Muscle of back (tissue), 13 donors: ENCODE measurements at places on chromosomes 6 and 20. TPM values are rescaled to one million over a fixed set of nuclear protein-coding genes. Genes with fewer than 3 reads are reported as not detected.

GRCh38 chr6:37141281-37142049 lies 28.5 kb upstream of the PIM1 start:
- DNase-seq: peak; percentile 65

DNA sequence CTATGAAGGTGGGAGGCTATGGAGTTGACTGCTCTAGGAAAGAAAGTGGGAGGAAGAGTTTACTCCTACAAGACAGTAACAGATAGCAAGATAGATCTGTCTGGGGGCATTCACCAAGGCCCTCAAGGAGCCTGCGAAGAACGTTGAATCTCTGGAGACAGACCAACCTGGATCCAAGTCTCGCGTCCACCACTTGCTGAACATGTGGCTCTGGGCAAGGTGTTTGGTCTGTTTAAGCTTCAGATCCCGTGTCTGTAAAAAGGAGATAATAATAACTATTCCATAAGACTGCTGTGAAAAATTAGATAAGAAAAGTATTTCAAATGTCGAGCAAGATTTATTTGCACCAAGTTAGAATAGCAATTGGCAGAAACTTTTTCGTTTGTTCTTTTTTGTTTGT lies 8.1 kb upstream of the EEF1A1 start:
- no peak for DNase-seq

GRCh38 chr6:132465530-132466485 lies 47.1 kb downstream of the STX7 start:
- no peak for DNase-seq

DNA sequence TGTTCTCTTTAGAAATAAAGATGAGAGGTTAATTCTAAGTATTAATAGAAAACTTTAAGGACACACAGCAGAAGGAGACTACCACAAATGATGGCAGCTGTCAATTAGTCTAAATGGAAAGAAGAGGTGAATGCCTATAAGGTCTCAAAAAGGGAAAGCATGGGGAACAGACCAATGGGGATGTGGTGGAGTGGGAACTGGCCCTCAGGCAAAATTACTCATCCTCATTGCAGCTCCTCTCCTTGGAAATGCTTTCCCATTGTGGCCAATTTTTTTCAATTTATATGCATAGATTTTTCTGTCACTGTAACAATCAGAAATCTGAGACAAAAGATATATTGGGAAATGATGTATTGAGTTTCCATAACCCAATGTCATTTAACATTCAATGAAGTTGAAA lies 222.9 kb upstream of the DEFB112 start:
- no peak for DNase-seq

DNA sequence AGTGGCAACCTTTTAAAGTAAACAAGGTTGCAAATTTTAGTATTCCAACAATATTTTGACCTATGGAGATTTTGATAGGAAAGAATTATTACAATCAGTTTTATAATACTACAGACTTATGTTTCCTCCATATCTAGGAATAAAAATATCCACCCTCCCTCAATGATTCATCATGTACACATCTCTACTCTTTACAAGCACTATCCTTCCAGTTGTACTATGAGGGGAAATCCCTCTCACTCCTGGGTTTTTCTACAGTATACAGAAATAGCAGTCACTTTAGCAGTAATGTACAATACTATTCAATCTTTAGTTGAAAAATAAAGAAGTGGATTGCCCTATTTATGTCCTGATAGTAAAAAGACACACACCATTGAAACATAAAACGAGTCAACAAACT lies 46.3 kb upstream of the SCML4 start:
- no peak for DNase-seq

DNA sequence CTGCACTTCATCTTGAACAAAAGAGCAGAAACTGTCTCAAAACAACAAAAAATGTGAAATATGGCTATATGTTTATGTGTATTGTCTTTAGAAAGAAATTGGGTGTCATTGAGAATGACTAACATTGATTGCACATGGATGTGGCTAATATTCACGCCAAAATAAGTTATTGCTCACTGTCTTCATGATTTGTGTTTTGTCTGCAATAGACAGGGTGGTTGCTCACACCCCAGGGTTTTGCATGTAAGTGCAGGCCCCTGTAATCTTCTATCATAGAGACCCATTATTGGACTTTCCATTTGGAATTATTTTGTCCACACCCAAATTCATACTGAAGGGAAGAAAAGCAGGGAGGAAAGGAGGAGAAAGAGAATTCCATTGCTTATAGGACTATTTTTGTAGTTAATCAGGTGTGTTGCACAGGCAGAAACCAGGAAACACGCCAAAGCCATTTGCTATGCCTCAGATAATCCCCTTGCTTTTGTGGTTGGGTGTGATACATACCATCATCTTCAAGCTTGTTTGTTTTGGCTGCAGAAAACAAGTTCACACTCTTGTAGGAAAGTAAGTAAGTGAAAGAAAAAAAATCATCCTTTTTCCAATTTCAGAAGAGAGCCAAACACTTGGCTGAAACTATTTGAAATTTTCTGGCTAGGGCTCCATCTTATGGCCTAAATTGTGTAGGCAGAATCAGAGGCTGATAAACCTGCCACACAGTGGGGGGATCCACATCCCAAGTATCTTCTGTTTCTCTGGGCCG lies 214.1 kb downstream of the COL12A1 start:
- DNase-seq: no peak

- peak; percentile 83 for DNase-seq
These were observed 3.0 kb downstream of the ARID1B start for GRCh38 chr6:156780102-156780641.

DNA sequence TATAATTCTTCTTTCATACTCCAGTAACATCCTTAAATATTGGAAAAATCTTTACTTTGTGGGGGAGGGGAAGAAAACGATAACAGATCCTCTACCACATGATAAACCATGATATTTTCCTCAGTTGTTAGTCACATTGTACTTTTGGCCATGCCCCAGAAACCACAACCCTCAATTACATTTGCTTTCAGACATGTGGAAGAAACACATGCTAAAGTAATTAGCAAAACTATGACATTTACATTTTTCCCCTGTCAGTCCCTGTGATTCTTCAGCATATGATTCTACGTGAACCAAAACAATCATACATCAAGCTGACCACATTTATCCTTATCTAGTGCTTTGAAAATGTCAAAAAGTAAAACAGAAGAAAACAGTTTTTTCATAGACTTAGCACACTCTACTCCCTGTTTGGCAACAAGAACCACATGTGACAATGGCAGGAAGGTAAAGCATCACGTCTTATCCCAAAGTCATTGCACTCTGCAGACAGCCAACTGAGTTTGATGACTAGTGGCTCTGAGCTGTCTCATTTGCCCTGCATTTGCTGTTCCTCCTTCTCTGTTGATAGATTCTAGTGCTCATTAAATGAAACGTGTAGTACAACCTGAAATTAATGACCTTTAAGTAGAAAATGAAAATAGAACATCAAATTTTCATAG lies 505.8 kb upstream of the MARCKS start:
- peak; percentile 70 for DNase-seq

DNA sequence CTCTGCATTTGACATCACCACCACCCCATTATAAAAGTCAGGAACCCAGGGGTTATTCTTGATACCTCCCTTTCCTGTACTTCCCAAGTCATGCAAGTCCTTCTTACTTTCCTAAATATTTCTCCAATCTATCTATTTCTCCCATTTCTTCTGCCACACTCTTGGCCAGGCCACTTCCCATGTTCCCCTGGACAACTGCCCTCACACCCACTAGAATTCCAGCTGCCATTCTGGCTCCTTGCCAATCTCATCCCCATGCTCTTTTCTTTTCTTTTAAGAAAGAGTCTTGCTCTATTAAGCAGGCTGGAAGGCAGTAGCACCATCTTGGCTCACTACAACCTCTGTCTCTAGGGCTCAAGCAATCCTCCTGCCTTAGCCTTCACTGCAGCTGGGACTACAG lies 15.2 kb downstream of the DEFB132 start:
- DNase-seq: no peak

DNA sequence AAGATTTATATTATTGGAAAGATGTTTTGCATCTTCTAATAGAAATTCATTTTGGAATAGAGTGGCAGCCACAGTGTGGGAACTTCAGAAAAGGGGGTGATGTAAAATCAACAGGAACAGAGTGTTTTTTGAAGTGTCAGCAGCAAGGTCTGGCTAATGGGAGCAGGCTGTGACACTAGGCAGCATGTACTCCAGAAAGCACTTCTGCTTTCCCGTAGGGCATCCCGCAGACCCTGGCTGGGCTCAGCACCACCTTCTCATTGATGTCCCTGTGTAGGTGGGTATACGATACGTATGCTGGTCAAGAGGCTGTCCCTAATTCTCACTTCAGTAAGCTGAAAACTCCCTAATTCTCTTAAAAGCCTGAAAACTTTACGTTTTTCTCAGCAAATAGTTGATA lies 74.7 kb downstream of the EYA4 start:
- DNase-seq: no peak

DNA sequence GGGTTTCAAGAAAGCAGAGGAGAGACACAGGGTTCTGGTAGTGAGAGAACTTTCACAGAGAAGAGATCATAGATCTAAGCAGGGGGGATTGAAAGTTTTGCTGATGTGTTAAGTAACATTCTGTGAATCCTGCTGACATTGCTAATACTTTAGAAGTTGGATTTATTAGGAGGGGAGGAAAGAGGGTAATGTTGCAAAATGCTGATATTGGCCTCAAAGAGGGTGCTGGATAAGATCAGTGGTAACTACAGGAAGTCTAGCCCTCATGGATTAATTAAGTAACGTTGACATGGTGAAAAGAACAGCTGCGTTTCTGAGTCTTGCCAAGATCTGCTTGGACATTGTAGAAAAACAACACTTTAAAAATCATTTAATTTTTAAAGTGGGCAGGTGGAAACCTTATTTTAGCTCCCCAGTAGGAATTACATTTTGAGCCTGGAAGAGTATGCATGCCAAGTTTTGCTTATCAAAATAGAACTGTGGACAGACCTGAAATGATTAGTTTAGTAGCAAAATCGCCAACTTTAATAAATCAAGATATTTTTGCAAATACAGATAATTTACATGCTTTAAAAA lies 606.0 kb upstream of the HTR1E start:
- DNase-seq: peak; percentile 14

Gene METTL24
- polyA plus RNA-seq: 1.3 TPM

Gene HLA-DRB5
- polyA plus RNA-seq: 19.3 TPM

Gene RBM38
- polyA plus RNA-seq: 48.4 TPM

Gene BICRAL
- polyA plus RNA-seq: 12.3 TPM

Gene TFAP2A
- polyA plus RNA-seq: 0.57 TPM

Gene MUCL3
- not detected for polyA plus RNA-seq

Gene SPATA25
- polyA plus RNA-seq: 3.0 TPM

Gene SEL1L2
- not detected for polyA plus RNA-seq

Gene MYT1
- 0.09 TPM for polyA plus RNA-seq

Gene SYTL3
- 11.8 TPM for polyA plus RNA-seq

Gene PPP1R16B
- polyA plus RNA-seq: 3.8 TPM
